Nephron progenitor cell (in vitro differentiated cells): ENCODE measurements at places on chromosomes 6 and 20.

GRCh38 chr20:17229256-17229655 is 2.4 kb downstream of the PCSK2 start:
- no peak for DNase-seq

DNA sequence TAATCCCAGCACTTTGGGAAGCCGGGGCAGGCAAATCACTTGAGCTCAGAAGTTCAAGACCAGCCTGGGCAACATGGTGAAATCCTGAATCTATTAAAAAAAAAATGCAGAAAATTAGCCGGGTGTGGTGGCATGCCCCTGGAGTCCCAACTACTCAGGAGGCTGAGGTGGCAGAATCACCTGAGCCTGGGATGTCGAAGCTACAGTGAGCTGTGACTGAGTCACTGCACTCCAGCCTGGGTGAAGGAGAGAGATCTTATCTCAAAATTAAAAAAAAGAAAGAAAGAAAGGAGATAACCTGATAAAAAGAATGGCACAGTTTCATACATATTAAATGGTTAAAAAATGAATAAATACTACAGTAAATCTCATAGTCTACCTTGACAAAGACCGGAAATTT is 123.6 kb upstream of the TNFAIP3 start:
- no peak for DNase-seq

GRCh38 chr6:37783025-37783855 is 36.3 kb upstream of the ZFAND3 start:
- no peak for DNase-seq

- DNase-seq: no peak
These were observed 133.4 kb downstream of the MYB start for GRCh38 chr6:135314543-135314942.

DNA sequence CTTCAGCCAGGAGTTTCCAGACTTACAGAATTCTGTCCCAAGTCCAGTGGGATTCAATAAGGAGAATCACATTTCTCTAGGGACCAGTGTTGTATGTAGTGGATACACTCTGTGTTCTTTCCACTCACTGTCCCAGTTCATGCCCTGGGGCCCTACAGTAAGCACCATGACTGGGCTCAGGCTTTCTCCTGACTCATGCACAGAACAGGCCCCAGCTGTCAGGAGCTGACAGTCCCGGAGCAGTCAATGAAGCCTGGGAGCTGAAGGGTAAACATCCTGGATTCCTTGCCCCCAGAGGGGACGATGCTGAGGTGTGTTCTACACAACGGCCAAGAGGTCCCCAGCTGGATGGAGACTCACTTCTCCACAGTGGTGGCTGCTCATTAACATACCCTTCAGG is 40.2 kb upstream of the LRFN2 start:
- DNase-seq: no peak

DNA sequence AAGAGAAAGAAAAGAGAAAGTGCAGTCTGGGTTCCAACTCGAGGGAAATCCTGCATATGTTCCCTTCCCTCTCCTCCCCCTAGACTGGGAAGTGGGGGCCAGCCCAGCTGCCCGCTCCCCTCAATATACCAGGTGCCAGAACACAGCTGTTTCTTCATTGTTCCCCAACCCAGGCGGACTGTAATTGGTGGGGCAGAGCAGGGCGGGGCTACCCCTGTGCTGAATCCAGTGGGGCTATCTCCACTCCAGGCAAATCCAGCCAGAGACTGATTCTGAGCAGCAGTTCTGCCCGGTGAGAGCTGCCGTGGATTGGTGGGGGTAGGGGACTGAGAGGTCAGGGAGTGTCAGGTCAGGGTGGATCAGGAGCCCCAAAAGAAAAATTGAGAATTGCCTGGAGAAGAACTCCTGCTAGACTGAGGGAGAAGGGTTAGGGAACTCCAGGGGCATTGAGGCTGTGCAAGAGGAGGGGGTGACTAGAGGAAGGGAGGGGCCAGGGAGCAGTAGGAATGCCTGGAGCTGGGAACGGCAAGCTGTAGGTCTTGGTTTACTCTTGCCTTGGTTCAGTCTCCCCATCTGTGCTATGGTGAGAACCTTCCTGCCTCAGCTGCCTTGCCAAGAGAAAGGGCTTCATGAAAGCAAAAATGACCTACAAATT is at the start of gene MYMX:
Gene MYMX (plus strand): TSS at position 250 of the 655 bp plus-strand sequence. CDS start 546 bp downstream, outside the sequence.
- peak; percentile 25 for DNase-seq

DNA sequence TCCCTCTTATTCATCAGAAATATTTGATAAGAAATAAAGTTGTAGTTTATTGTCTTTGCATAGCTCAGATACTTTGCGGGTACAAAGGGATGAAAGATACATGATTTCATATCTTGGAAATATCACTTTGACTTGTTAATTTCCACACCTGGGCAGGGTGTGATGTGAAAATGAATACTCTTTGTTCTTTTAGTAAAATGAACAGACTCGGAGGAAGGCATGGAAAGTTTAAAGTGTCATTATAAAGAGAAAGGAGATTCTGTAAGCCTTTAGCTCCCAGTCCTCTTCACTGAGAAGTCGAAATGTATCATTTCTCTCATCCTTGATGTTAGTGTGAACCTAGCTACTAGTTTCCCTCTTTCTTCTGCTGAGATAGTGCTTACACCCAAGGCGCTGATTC is 36.7 kb upstream of the AKIRIN2 start:
- DNase-seq: no peak

- no peak for DNase-seq
These were observed 8.3 kb downstream of the RIPOR2 start for GRCh38 chr6:24927277-24927955.

- DNase-seq: no peak
These were observed 327.3 kb downstream of the HACE1 start for GRCh38 chr6:104532462-104532861.
